ENCODE measurements at places on chromosomes 1 and 21.

DNA sequence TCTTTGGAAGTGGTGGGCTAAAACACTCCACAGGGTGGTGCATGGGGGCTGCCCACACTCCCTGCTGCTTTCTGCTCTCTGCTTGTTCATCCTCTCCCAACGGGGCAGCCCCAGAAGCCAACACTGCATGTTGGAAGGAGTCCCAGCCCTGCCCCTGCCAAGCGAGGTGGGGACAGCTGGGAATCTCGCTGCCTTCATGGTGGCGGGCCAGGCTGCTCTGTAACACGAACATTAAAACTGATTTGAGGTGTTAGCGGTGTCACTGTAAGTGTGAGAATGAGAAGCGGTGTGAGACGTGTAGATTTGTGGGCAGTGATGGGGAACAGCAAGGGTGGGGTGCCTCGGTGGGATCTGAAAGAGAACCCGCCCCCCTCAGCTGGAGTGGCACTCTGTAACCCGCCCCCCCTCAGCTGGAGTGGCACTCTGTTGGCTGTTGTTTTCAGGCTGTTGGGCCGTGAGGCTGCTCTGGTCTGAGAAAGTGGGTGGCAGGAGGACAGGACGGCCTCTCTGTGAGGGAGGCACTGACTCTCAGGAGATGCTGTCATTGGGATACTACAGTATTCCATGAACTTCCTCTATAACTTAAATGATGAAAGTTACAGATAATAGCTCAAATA is 80.9 kb downstream of the PCBP3 start:
- DNase-seq = no peak

DNA sequence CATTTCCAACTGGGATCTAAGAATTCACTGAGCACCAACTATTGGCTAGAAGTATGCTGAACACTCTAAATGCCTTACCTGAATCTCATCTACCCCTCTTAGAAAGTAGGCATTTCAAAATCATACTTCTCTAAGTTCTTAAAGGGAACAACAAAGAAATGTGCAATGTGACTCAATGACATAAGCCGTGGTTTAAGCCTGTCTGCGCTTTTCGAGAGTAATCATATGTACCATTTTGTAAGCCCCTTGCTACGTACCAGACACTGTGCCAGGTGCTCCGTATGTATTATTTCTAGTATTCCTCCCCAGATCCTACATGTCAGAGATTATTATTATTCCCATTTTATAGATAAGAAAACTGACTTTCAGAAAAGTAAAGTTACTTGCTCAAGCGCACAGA is 454.2 kb downstream of the SETD4 start:
- no peak for DNase-seq

DNA sequence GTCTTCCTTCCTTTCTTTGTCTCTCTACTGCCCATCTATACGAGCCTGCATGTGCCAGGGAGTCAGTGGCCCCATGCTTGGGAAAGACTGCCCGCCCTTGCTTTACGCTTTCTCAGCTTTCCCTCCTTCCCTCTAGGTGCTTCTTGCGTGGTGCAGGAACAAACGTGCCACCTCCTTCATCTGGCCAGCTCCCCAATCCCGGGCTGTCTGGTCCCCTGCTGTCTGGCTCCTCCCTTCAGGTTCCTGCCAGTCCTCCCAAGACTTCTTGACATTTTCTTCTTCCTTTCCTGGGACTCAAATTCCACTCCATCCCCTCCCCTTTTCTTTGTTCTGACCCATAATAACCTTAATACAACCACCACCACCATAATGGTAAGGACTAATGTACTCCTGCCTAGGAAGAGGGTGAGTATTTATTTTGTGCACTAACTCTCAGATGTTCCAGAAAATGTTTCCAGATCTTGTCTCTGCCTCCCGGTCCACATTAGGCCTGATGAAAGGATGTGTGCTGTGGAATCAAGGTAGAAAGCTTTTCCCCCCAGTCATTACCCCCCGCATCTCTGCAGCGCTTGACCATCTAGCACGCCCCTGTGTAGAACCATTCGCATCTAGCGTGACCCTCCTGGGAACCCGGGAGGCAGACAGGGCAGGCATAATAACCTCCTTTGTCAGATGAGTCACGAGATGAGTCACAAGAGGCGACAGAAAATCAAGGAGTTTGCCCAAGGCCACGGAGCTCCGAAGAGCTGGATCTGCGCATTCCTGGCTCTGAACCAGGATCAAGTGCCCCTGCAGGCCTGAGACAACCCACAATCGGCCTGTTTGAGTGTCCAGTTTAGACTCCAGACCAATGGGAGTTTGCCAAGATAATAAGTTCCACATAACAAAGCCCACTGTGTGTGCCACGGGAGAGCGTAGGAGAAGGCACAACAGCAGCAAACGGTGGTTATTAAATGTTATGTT is 60.1 kb upstream of the NEK2 start:
- no peak for DNase-seq

- DNase-seq = no peak
These were observed 7.7 kb downstream of the TMEM61 start for GRCh38 chr1:54987919-54988705.

DNA sequence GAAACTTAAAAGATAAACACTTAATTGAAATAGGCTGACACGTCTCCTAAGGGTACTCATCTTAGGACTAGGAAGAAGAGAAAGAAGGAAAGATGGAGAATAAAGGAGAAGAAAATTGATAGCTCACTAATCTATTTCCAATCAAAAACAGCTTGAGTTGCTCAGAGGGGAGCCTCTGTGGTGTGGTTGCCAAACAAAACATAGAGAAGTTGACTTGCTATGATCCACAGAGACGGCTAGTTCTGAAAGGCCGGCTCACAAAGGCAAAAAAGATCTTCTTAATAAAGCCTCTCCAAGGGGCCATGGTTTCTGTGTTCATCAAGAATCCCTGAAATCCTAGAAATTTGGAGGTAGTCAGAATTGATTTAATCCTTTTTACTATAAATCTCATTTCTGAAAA is 644.1 kb downstream of the LMO4 start:
- no peak for DNase-seq

- no peak for DNase-seq
These were observed 10.7 kb downstream of the EPHX1 start for GRCh38 chr1:225820522-225821120.

- DNase-seq = no peak
These were observed 37.1 kb downstream of the SNX7 start for GRCh38 chr1:98698625-98699024.

- no peak for DNase-seq
These were observed 37.8 kb upstream of the BMP8A start for GRCh38 chr1:39453603-39454002.
